ENCODE measurements at places on chromosomes 12 and 14. TPM values are rescaled to one million over a fixed set of nuclear protein-coding genes. Genes with fewer than 3 reads are reported as not detected.

Gene OAS2
- 6.4 TPM for total RNA-seq

Gene LMNTD1
- total RNA-seq: not detected

DNA sequence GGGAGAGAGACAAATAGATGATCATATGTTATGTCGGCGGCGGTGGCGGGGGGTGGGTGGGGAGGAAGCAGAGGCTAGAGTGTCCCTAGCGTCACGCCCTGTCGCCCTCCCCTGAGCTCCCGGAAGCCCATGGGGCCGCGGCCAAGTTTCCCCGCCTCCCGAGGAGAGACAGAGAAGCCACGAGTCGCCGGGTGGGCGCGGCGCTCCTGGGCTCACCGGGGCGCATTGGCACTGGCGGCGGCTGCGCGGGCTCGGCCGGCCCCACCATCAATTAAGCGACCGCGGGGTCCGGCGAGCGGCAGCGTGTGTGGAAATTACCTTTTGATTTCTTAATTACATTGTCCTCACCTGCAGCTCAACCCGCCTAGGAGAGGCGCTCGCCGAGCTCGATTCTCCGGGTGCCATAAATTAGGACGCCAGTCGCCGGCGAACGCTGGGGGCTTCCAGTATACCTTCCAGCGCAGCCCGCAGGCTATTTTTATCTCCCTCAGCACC lies 119.9 kb upstream of the LHX5 start:
- DNase-seq: no peak

- DNase-seq: no peak
Measured at GRCh38 chr12:111570084-111570961, 28.8 kb downstream of the ATXN2 start.

DNA sequence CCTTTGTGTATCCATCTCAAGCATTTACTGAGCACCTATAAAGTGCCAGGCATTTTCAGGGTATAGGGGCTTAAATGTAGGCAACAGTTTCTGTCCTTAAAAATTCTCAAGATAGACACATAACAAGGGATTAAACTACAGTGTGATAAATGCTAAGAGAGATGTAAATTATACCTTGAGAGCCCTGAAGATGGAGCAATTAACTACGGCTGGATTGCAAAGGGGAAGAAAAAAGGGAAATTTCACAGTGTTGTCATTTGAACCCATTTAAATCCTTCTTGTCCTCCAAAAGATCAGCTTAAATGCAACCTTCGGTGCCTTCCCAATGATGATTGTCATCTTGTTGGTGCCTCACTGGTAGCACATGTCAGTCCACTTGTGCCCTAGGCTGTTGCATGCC lies 11.5 kb upstream of the IL26 start:
- no peak for DNase-seq

Measured in left lobe of liver (tissue), 2 donors.